Activated CD4-positive, alpha-beta memory T cell treated with anti-CD3 and anti-CD28 coated beads for 36 hours (primary cell): ENCODE measurements at places on chromosomes 3 and 15. TPM values are rescaled to one million over a fixed set of nuclear protein-coding genes. Genes with fewer than 3 reads are reported as not detected.

C3orf85 gene
- not detected for total RNA-seq

RAB6B gene
- total RNA-seq = 2.7 TPM

PCYT1A gene
- 46.8 TPM for total RNA-seq

ZXDC gene
- 18.2 TPM for total RNA-seq

INKA1 gene
- 1.2 TPM for total RNA-seq

TM4SF18 gene
- total RNA-seq = not detected

GRCh38 chr3:2656806-2657777, 453.1 kb downstream of the IL5RA start:
- DNase-seq = no peak

GRCh38 chr3:38454178-38454883, 641 bp downstream of the ACVR2B start:
- DNase-seq = peak; percentile 40

- no peak for DNase-seq
Observed at GRCh38 chr3:40118091-40118490, 191.4 kb upstream of the EIF1B start.

GRCh38 chr15:77392762-77393470, 27.0 kb downstream of the PEAK1 start:
- no peak for DNase-seq

DNA sequence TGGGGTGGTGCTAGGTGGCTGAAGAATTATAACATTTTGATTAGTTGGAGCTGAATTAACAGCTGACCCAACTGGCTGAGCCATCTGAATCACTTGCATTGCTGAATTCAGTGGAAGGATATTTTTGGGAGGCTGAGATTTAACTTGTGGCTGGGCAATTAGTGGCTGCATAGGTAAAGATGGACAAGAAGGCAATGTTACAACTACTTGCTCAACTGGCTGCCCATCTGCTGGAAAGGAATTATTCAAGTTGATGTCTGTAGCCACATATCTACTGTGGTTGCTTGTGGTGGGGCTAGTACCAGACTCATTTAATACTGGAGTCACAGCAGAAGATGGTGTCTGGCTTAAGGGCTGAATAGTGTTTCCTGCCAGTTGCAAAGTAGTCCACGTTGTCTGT, 36.4 kb downstream of the USF3 start:
- DNase-seq = no peak

DNA sequence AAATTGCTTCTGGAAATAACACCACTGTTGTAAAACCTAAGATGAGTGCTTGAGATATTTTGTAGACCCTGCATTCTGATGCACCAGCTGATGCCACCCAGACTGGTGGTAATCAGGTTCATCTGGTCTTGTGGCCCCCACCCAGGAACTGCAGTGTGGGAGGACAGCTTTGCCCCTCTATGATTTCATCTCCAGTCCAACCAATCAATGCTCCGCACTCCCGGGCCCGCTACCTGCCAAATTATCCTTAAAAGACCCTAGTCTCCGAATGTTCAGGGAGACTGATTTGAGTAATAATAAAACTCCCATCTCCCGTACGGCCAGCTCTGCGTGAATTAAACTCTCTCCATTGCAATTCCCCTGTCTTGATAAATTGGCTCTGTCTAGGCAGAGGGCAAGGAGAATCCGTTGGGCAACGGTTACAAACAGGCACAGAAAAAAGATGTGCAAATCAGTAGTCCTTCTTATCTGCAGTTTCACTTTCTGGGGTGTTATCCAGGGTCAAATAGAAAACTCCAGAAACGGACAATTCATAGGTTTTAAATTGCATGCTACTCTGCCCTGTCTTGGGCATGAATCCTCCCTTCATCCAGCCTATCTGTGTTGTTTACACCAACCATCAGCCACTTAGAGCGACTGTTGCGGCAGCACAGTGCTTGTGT, 29.2 kb upstream of the TRPM1 start:
- DNase-seq = no peak

DNA sequence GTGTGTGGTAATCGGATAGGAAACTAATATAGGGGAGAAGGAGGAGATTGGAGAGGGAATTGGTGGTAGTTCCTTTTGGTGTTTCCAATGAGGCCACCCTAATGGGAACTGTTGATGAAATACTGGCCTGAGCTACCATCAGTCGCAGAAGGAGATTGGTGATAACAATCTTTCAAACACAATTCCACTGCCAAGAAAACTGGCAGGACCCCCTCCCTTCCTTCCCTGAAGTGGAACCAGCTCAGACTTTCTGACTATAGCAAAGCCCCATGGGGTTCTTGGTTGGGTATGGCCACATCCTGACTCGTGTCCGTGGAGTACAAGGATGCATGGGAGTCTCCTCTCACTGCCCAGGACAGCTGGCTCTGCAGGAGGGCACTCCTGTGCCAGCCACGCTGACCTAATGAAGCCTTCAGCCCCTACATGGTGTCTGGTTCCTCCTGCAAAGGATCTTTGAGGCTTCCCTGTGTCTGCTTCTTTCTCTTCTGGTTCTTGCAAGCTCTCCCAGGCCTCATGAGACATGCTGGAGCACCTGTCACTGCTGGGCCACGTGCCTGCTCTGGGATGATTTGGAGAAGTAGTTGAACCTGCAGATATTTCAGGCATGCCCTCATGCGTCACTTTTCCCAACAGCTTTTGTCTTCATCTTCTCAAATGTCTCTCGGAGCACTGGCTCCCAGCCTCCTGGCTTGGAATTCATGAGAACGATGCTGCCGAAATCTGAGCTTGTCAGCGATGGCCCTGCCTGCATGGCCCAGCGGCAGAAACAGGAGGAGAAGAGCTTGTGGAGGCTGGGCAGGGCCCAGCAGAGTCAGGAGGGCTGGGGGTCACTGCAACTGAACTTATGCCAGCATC, 90.0 kb upstream of the ADPGK start:
- no peak for DNase-seq

- DNase-seq = no peak
Observed at GRCh38 chr15:61889706-61890105, 170.5 kb downstream of the VPS13C start.

DNA sequence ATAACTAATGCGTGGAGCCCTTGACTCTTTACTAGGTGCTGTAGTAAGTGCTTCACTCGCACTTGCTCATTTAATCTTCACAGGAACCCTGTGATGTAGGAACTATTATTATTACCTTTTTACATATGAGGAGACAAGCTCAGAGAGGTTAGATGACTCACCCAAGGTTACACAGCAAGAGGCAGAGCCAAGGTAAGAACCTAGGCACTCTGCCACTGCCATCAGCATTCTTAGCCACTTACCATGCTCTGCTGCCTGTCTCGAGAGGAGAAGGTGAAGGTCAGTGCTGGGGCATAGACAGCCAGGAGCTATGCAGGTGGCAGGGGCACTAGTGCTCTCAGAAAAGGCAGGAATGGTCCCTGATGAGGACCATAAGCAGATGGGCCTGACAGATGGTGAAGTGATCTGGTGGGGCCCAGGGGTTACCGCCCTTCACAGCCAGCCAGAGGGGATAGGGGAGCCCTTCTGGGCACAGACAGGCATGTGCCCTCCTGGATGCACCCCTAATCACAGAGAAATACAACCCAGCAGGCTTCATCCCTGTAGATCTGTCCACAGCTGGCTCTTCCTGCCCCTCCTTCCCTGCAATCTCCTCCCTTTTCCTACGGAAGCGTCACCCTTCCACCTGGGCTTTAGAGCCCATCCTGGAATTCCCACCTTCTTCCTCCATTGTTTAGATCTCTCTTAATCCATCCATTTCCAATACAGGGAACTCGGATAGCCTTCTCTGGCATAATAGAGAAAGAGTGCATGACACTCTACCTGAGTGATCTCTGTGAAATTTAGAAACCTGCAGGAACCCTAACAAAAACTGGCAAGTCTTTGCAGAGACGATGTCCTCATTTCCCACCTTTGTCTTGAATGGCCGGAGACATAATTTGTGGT, 26.9 kb downstream of the ABTB1 start:
- DNase-seq = no peak

- DNase-seq = no peak
Observed at GRCh38 chr15:69253156-69253555, 45.6 kb upstream of the PAQR5 start.

DNA sequence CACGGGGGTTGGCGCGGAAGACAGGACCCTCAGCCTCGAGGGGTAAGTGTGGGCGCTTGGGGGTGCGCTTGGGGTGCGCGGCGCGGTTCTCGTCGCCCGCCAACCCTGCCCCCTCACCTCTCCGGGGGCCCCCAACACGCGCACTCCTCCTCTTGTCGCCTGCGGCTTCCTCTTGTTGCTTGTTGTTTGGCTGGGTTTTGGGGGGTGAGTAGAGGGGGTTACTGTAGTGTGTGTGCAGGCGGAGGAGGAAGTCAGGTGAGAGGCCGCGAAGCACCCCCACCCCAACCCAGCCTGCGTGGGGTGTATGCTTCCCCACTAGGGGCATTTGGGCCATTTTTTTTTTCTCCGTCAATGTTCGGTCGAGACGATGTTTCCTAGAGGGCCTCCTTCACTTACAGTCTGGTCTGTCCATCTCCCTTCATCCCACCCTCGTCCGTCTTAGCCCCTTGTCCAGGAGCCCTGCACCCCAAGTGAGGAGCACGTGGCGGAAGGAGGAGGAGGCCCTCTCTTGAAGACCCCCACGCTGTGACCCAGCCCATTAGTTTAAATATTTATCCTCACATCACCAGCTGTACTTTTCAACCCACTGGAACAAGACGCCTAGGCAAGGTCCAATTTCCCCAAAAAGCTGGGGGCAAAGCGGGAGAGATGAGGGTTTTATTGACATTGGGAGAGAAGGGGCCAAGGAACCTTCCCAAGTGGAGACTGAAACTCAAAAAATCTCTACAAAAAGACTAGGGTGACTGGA, 20.4 kb upstream of the SATB1 start:
- DNase-seq = peak; percentile 80

DNA sequence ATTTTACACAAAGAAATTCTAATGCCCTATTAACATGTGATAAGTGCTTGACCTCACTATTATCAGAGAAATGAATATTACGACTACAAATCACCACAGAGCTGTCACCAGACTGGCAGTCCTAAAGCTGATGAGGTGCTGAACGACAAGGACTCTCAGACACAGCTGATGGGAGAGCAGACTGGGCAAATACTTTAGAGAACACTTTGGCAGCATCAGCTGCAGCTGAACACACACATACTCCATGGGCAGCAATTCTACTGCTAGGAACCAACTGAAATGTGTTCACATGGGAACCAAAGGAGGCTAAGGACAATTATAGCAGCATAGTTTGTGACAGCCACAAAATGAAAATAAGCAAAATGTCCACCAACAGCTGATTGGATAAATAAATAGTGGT, 45.5 kb downstream of the SUSD5 start:
- no peak for DNase-seq

GRCh38 chr3:146136647-146137046, 24.3 kb downstream of the PLOD2 start:
- no peak for DNase-seq

- no peak for DNase-seq
Observed at GRCh38 chr15:38274135-38274534, 21.5 kb downstream of the SPRED1 start.

- DNase-seq = no peak
Observed at GRCh38 chr3:21781355-21781754, 30.3 kb upstream of the ZNF385D start.

GRCh38 chr3:119237299-119237698, 3.4 kb downstream of the B4GALT4 start:
- DNase-seq = no peak

DNA sequence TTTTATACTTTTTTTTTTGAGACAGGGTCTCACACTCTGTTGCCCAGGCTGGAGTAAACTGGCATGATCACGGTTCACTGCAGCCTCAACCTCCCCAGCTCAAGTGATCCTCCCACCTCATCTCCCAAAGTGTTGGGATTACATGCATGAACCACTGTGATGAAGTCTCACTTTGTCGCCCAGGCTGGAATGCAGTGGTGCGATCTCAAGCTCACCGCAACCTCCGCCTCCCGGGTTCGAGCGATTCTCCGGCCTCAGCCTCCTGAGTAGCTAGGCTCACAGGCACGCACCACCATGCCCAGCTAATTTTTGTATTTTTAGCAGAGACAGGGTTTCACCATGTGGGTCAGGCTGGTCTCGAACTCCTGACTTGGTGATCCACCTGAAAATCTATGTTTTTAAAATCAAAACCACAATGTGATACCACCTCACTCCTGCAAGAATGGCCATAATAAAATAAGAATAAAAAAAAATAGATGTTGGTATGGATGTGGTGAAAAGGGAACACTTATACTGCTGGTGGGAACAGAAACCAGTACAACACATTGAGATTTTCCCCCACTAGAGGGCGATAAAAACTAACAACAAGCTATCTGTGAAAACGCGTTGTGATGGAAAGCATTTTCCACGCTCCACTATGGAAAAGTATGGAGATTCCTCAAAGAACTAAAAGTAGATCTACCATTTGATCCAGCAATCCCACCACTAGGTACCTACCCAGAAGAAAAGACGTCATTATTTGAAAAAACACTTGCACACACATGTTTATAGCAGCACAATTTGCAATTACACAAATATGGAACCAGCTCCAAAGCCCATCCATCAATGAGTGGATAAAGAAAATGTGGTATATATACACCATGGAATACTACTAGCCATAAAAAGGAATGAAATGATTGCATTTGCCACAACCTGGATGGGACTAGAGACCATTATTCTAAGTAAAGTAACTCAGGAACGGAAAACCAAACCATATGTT, 26.8 kb upstream of the OCA2 start:
- DNase-seq = no peak

GRCh38 chr3:155766206-155766605, 21.3 kb upstream of the PLCH1 start:
- DNase-seq = no peak

GRCh38 chr3:197149-197827, 725 bp downstream of the CHL1 start:
- no peak for DNase-seq

- DNase-seq = no peak
Observed at GRCh38 chr3:145087038-145087437, 1073.9 kb downstream of the PLOD2 start.
